ENCODE measurements at places on chromosomes 5 and 9. TPM values are rescaled to one million over a fixed set of nuclear protein-coding genes. Genes with fewer than 3 reads are reported as not detected.

RANBP17 gene
- total RNA-seq, result 26.0 TPM

CCDC192 gene
- not detected for total RNA-seq

SLC4A9 gene
- total RNA-seq, result 1.7 TPM

FBXO38 gene
- 71.7 TPM for total RNA-seq

CSF2 gene
- not detected for total RNA-seq

F2RL1 gene
- total RNA-seq, result 0.30 TPM

C9 gene
- total RNA-seq, result not detected

RELL2 gene
- 30.6 TPM for total RNA-seq

CSF1R gene
- 36.4 TPM for total RNA-seq

FBLL1 gene
- total RNA-seq, result 27.7 TPM

GPR151 gene
- 0.26 TPM for total RNA-seq

SPINK7 gene
- not detected for total RNA-seq

HSPB3 gene
- 1.7 TPM for total RNA-seq

ZDHHC11B gene
- 73.4 TPM for total RNA-seq

SLC24A2 gene
- total RNA-seq, result 219 TPM

ABCA2 gene
- 887 TPM for total RNA-seq

WHRN gene
- total RNA-seq, result 20.8 TPM

FGF10 gene
- 2.1 TPM for total RNA-seq

DMGDH gene
- total RNA-seq, result 8.4 TPM

IRGM gene
- not detected for total RNA-seq

CYLC2 gene
- not detected for total RNA-seq

KIF2A gene
- total RNA-seq, result 117 TPM

IL31RA gene
- not detected for total RNA-seq

GNE gene
- 27.9 TPM for total RNA-seq

UBLCP1 gene
- total RNA-seq, result 24.7 TPM

SYK gene
- total RNA-seq, result 0.77 TPM

PCDHGA1 gene
- total RNA-seq, result 5.9 TPM

ELOVL7 gene
- total RNA-seq, result 38.8 TPM

SEMA4D gene
- total RNA-seq, result 260 TPM

TMEM215 gene
- 0.23 TPM for total RNA-seq

INSL4 gene
- not detected for total RNA-seq

DOCK8 gene
- total RNA-seq, result 9.7 TPM

BARHL1 gene
- not detected for total RNA-seq

MCC gene
- 21.7 TPM for total RNA-seq

DTWD2 gene
- total RNA-seq, result 7.0 TPM

IFNB1 gene
- not detected for total RNA-seq

PCDHA9 gene
- total RNA-seq, result 4.1 TPM

ZFYVE16 gene
- total RNA-seq, result 81.5 TPM

C6 gene
- 0.63 TPM for total RNA-seq

ZNG1E gene
- total RNA-seq, result 70.6 TPM

IRX2 gene
- total RNA-seq, result not detected

SOWAHA gene
- 40.5 TPM for total RNA-seq

TNC gene
- total RNA-seq, result 14.3 TPM

ACER2 gene
- 12.6 TPM for total RNA-seq

FBP2 gene
- not detected for total RNA-seq

PFN3 gene
- total RNA-seq, result not detected

SPINK6 gene
- not detected for total RNA-seq

SEMA5A gene
- total RNA-seq, result 13.8 TPM

RNF180 gene
- 27.4 TPM for total RNA-seq

ADGRD2 gene
- total RNA-seq, result not detected

BTNL8 gene
- total RNA-seq, result not detected

Data from dorsolateral prefrontal cortex (tissue), 122 donors.